ENCODE measurements at places on chromosomes 3 and 15. TPM values are rescaled to one million over a fixed set of nuclear protein-coding genes. Genes with fewer than 3 reads are reported as not detected.

Gene ISLR2
- not detected for total RNA-seq

Gene CISH
- 300 TPM for total RNA-seq

Gene CCDC54
- total RNA-seq = not detected

Gene ITIH1
- not detected for total RNA-seq

Gene LRRC49
- total RNA-seq = not detected

Gene FOXL2NB
- total RNA-seq = not detected

Gene SEMA3F
- not detected for total RNA-seq

Gene BFSP2
- 0.33 TPM for total RNA-seq

Gene GOLGA6L10
- 0.97 TPM for total RNA-seq

Gene IL16
- total RNA-seq = 242 TPM

Gene LRRC15
- total RNA-seq = not detected

Gene LRRN1
- 0.20 TPM for total RNA-seq

Gene ZMYND10
- 3.6 TPM for total RNA-seq

Gene CCR8
- total RNA-seq = 1.9 TPM

Gene MESP2
- not detected for total RNA-seq

Gene SIN3A
- 115 TPM for total RNA-seq

Gene TXNRD3
- total RNA-seq = 1.3 TPM

Gene MYL3
- not detected for total RNA-seq

Gene REC114
- total RNA-seq = not detected

Gene SLC22A14
- total RNA-seq = not detected

Gene CHRD
- total RNA-seq = not detected

Gene LDHAL6B
- total RNA-seq = not detected

Gene SPATA12
- not detected for total RNA-seq

Gene CYP11A1
- total RNA-seq = not detected

Gene CLDN16
- not detected for total RNA-seq

Gene ARPC4
- total RNA-seq = 299 TPM

Gene MUC4
- under 0.01 TPM for total RNA-seq

Gene C15orf61
- 4.2 TPM for total RNA-seq

Measured in activated CD4-positive, alpha-beta T cell treated with anti-CD3 and anti-CD28 coated beads, Interleukin-2, amount 10 ng/mL, durations not matched to agents 7 days and 5 days (primary cell).